Endothelial cell (in vitro differentiated cells): ENCODE measurements at places on chromosomes 12 and 14.

DNA sequence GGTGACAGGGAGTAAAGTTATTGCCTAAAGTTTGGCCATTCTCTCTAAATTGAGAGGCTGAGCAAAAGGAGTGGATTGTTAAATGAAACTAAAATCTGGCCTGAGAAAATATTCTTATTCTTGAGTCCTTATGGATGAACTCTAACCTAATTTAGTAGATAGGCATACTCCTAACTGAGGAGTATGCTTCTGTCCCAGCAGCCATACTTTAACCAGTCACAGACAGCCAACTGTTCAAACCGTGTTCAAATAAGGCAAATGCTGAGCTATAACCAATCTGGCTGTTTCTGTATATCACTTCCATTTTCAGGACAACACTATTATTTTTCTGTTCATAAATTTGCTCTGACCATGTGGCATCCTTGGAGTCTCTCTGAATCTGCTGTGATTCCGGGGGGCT is 75.9 kb upstream of the RERGL start:
- no peak for DNase-seq

DNA sequence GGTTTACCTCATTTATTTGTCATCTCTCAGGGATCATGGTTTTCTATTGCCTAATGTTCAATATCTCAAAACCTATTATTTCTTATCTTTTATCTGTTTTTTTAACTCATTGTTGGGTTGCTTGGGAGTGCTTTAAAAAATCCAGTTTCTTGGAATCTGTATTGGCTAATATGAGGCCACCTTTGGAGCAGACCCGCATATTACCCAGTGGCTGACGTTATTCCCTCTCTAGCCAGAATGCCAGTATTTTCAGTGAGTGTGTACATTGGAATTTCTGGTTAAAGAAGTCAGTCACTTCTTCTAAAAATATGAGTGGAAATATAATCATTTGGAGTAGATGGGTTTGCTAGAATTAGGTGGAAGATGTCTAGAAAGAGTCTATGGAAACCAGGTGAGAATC is 38.3 kb downstream of the PRMT8 start:
- DNase-seq = no peak

GRCh38 chr14:23183479-23183878 is at the start of gene SLC7A8:
SLC7A8 (minus strand) TSS chr14:23183660; CDS start chr14:23182914, 746 bp downstream.
- peak; percentile 33 for DNase-seq

DNA sequence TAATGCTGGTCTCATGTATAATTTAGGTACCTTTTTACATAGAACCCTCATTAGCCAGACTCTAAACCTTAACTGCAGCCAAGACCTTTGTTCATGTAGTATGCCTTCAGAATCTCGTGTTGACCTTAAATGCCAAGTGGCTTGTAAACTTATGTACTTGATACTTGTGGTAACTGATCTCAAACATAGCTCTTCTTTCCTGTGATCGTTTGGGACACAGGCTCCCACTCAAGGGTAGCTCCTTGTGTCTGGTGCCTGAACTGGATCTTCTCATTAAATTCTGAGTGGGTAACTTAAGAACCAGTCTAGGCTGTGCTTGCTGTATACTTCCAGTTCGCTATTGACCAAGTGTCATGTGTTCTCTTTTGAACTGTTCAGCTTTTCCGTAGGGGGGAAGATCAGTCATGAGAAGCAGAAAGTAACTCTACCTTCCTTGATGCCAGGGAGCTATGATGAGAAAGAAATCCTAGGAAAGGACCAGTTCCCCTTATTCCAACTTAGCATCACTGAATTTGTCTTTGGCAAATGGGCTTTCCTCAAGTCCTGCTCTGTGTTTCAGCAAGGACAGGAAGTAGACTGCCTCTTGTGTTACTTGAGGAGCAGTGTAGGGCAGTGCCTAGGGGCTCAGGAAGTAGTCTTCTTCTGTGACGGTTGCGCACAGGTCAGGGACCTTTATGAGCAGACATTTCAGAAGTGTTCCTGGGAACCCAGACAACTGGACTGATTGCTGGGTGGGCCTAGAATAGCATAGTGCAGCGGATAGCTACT is 2.5 kb downstream of the LGALS3 start:
- no peak for DNase-seq

DNA sequence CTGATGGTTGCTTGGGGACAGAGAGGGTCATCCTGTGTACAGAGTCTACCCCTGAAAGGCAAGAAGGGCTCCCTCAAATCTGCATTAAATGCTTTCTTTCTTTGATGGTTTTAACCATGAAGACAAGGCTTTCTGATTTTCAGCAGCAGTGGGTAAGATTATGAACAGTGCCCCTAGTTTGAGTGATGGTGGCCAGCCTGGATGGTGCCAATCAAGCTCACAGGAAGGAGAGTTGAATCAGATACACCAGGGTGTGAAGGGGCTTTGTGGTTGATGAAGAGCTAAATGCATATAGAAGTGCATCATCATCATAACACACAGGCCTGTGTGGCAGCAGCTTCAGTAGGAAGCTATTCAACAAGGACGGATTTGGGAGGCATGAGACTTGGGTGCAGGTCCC is 5.7 kb downstream of the KRT85 start:
- DNase-seq = no peak

DNA sequence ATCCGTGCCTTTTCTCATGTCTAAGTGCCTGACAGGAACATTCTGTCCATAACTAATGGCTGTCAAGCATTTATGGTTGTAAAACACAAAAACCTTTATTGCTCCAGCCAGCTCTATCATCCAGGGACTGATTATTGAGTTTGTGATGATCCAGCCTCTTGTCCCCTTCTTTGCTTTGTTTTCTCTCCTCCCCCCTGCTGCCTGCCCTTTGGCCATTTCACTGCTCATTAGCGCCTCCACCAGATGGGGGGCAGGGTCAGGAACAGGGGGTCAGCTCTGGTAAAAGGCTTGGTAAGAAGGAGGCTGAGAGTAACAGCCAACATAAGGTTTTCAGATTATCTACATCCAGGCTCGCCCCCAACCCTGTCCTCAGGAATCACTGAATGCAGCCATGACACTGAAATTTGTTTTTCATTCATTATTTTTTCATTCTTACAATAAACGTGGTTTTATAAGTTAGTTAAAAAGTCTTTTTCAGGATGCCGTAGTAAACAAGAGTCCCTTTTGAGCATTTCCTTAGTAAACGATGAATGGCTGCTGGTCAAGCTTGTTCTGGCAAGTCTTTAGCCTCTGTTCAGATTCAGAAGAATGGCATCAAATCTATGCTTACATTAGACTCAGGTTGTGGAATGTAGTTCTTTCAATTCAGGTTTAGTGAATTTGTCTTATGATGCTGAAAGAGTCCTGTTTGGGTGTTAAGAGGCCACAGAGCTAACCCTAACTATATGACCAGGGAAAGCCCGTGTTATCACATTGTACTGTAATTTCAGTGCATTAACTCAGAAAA is 21.7 kb downstream of the HMGA2 start:
- DNase-seq = no peak
